Testis (tissue), 5 donors: ENCODE measurements at places on chromosomes 5 and 9.

GRCh38 chr5:149930043-149930748 lies 14.4 kb downstream of the PDE6A start:
- H3K27ac ChIP-seq: peak overlapping the region; percentile 57
- no peak overlapping the region for H3K4me3 ChIP-seq
- no peaks in the 10 kb centered on the region for H3K36me3 ChIP-seq
- DNase-seq: peak; percentile 30
- no peaks in the 10 kb centered on the region for H3K27me3 ChIP-seq

GRCh38 chr5:8825139-8825757 lies 720.6 kb downstream of the SEMA5A start:
- no peak overlapping the region for H3K27ac ChIP-seq
- no peak overlapping the region for H3K4me3 ChIP-seq
- H3K36me3 ChIP-seq: no peaks in the 10 kb centered on the region
- no peaks in the 10 kb centered on the region for H3K27me3 ChIP-seq

- no peak overlapping the region for H3K27ac ChIP-seq
- H3K36me3 ChIP-seq: no peaks in the 10 kb centered on the region
These were observed 167.1 kb upstream of the PPP1R2B start for GRCh38 chr5:156682971-156683370.

DNA sequence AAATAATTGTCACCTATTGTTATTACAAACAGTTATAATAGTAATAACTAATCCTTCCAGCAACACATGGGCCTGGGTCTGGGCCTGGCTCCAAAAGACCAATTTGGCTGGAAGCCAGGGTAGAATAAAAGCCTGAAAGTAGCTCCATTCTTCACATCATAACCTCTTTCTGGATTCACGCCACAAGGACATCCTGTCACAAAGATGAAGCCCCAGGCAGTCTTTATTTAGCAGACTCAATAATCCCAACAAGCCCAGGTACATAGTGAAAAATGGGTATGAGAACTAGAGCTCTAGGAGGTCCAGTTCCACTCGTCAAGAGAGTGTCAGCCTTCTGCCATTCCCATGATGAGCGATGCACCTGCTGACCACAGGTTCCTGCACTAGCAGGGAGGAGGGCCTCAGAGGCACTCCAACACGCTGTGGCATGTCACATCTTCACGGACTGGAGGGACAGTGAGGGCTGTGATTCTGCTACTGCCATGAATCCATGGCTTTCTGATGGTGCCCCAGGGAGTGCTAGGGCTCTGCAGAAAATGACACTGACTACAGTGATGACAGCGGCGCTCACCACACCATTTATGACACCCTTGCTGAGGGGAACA lies 124.9 kb downstream of the SPOCK1 start:
- H3K27me3 ChIP-seq: no peaks in the 10 kb centered on the region
- H3K4me1 ChIP-seq: peaks cover 4% of the 10 kb centered on the region
- H3K36me3 ChIP-seq: no peaks in the 10 kb centered on the region
- no peak overlapping the region for H3K4me3 ChIP-seq

GRCh38 chr9:14198841-14199455 lies 115.0 kb downstream of the NFIB start:
- no peaks in the 10 kb centered on the region for H3K27me3 ChIP-seq
- DNase-seq: peak; percentile 73
- H3K4me3 ChIP-seq: no peak overlapping the region
- H3K4me1 ChIP-seq: peaks cover 3% of the 10 kb centered on the region
- H3K27ac ChIP-seq: no peak overlapping the region
- no peaks in the 10 kb centered on the region for H3K36me3 ChIP-seq

GRCh38 chr9:126521976-126522590 lies 91.6 kb upstream of the LMX1B start:
- no peaks in the 10 kb centered on the region for H3K4me1 ChIP-seq
- H3K36me3 ChIP-seq: no peaks in the 10 kb centered on the region
- no peak for DNase-seq
- no peaks in the 10 kb centered on the region for H3K27me3 ChIP-seq
- H3K27ac ChIP-seq: no peak overlapping the region

DNA sequence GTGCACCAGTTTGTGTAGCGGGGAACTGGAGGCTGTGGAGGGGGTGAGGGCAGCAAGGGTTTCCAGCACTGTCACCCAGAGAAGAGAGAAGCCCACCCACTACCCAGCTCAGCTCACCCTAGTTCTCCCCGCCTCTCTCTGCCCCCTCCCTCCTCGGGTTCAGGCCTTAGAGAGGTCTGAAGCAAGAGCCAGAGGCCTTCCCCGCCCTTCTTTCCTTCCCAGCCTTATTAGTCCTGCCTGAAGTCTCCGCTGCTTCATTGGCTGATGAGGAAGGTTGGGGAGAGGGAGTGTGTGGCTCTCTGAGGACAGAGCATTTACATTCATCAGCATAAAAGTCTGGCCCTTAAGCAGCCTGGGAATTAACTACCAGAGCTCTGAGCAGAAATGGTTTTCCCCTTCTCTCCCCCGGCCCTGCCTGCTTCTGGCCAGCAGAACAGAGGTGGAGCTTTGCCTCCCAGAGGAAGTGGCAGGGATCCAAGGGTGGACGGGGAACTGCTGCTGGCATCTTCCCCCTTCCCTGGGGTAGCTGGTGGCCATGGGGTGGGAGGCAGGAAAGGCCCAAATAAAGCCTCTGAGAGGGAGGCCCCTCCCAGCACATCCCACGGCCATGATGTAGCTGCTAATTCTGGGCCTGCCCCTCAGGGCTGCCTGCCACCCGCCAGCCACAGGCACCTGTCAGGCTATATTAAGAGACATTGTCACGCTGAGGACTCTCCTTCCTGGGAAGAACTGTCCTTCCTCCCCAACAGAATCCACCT lies 4.1 kb downstream of the DNAJB5 start:
- peak; percentile 72 for DNase-seq
- H3K36me3 ChIP-seq: no peaks in the 10 kb centered on the region
- no peak overlapping the region for H3K4me3 ChIP-seq
- peak overlapping the region; percentile 83 for H3K27ac ChIP-seq

DNA sequence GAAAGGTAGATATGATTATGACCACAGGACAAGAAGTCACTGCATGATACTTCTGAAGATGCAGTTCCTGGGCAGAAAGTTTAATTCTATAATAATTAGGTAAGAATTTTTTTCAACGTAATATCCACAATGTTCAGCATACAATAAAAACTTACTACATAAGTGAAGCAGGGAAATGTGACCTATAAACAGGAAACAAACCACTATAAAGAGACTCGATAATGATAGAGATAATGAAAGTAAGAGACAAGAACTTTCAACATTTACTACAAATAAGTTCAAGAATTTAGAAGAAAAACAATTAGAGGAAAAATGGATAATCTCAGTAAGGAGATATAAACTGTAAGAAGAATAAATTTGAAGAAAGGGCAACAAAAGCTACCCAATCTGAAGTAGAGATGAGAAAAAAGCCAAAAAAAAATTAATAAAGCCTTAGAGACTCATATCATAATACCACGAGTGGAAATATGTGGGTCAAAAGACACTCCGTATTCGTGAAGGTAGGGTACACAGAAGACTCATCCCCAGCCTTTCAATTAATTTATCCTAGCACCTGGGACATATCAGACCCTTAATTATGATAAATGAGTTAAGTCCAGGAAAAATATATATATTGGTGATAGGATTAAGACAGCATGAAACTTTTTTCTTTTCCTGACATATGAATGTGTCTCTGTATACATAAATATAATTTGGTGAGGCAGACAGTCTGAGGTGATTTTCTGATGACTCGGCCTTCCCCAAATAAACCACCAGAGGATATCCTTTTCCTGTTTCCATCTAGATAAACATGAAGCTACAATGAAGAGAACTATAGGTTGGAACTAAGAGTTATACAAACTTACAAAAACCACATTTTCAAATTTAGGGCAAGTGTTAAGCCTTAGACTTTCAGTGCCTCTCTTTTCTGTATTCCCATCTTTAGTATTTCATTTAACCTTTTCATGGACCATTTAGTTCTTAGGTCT lies 120.4 kb downstream of the RAPGEF6 start:
- H3K4me1 ChIP-seq: no peaks in the 10 kb centered on the region
- no peak overlapping the region for H3K4me3 ChIP-seq
- no peaks in the 10 kb centered on the region for H3K27me3 ChIP-seq
- no peak overlapping the region for H3K27ac ChIP-seq

- no peaks in the 10 kb centered on the region for H3K36me3 ChIP-seq
- H3K27ac ChIP-seq: no peak overlapping the region
- H3K4me1 ChIP-seq: peaks cover 3% of the 10 kb centered on the region
- H3K4me3 ChIP-seq: no peak overlapping the region
- no peaks in the 10 kb centered on the region for H3K27me3 ChIP-seq
These were observed 136.3 kb downstream of the ADAMTS16 start for GRCh38 chr5:5276430-5276829.

DNA sequence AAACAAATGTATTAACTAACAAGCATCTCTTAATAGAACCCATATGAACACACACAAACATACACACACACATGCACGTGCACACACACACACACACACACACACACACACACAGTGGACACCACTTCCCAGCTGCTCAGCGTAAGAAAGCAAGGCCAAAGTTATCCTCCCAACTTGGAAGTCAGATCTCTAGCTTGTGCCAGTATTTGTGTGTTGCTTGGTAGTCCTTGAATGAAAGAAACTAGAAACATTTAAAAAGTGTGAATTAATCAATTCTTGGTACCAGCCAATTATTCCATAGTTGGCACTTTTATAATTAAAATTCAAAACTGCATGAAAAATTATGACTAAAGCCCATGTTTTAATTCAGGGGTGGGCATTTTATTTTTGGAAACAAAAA lies 178.1 kb downstream of the TMEM161B start:
- H3K4me1 ChIP-seq: no peaks in the 10 kb centered on the region
- no peak overlapping the region for H3K27ac ChIP-seq
- no peaks in the 10 kb centered on the region for H3K27me3 ChIP-seq
- H3K4me3 ChIP-seq: no peak overlapping the region

DNA sequence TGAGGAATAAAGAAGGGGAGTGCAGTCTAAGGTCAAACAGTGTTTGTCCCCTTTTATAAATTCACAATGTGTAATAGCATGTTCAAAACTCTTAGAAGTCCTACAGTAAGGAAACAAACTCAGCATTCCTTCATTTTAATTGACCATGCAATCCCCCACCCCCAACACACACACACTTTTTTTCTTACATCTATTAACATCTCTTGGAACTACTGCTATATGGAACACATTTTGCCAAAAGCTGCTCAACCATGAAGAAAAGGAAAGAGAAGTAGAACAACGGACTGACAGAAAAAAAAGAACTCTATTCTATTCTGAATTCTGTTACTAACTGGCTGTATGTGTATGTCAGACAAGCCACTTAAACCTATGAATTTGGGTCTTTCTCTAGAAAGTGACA lies 2.8 kb upstream of the CTNNAL1 start:
- no peaks in the 10 kb centered on the region for H3K27me3 ChIP-seq
- H3K36me3 ChIP-seq: no peaks in the 10 kb centered on the region
- no peak overlapping the region for H3K4me3 ChIP-seq
- DNase-seq: no peak
- H3K4me1 ChIP-seq: peaks cover 4% of the 10 kb centered on the region

- no peaks in the 10 kb centered on the region for H3K27me3 ChIP-seq
- DNase-seq: no peak
- H3K27ac ChIP-seq: no peak overlapping the region
- H3K4me1 ChIP-seq: peaks cover 2% of the 10 kb centered on the region
- no peak overlapping the region for H3K4me3 ChIP-seq
These were observed 108.6 kb upstream of the RAI14 start for GRCh38 chr5:34547300-34548085.

DNA sequence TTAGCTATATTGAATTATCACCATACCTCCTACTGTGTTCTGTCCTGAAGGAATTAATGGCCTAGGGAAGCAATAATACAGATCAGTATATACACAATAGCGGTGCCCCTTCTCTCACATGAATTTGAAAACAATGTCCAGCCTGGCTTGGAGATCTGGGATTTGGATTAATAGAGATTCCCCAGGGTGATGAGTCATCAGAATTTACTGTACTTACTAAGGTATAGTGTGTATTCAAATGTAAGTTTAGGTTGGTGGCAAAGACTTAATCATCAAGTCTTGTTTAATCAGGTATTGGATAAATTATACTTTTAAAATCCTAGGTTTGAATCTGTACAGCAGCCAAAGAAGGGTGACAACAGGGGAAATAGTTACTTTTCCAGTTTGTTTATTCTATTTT lies 121.5 kb downstream of the FEM1C start:
- H3K36me3 ChIP-seq: no peaks in the 10 kb centered on the region
- no peaks in the 10 kb centered on the region for H3K27me3 ChIP-seq
- no peaks in the 10 kb centered on the region for H3K4me1 ChIP-seq
- H3K27ac ChIP-seq: no peak overlapping the region

DNA sequence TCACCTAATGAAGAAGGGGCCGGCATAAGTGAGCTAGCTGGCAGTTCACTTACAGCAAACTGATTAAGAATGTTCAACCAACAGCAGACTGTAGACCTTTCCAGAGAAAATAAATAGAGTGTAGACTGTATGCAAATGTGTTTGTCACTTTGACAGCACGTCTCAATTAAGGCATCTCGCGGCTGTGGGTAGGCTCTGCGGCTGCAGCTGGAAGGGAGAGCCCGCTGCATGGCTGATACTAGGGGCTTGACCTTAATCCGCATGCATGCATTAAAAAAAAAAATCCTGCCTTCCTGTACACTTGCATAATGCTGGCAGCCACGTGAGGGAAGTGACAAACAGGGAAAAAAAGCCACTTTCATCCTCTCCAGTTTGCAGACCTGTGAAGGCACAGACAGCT lies 82.3 kb downstream of the CRB2 start:
- H3K36me3 ChIP-seq: no peaks in the 10 kb centered on the region
- H3K27me3 ChIP-seq: no peaks in the 10 kb centered on the region
- no peak overlapping the region for H3K27ac ChIP-seq
- no peak for DNase-seq

DNA sequence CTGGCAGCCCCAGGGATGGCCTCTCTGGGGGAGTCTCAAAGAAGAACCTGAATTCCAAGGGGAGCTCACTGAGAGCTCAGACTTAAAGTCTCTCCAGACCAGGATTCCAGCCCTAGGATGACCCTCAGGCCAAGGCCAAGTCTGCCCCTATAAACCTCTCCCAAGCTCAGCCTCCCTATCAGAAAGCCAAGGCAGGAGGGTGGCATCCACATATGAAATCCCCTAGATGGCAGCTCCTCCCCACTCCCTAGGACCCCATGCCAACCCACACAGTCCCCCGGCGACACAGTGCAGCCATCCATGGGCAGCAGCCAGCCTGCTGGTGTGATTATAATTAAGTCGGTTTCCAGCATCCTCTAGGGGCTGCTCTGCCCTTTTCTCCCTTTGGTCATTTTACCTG lies 269.9 kb downstream of the CDK5RAP2 start:
- no peaks in the 10 kb centered on the region for H3K36me3 ChIP-seq
- no peaks in the 10 kb centered on the region for H3K27me3 ChIP-seq
- no peaks in the 10 kb centered on the region for H3K4me1 ChIP-seq
- DNase-seq: no peak
- no peak overlapping the region for H3K4me3 ChIP-seq

DNA sequence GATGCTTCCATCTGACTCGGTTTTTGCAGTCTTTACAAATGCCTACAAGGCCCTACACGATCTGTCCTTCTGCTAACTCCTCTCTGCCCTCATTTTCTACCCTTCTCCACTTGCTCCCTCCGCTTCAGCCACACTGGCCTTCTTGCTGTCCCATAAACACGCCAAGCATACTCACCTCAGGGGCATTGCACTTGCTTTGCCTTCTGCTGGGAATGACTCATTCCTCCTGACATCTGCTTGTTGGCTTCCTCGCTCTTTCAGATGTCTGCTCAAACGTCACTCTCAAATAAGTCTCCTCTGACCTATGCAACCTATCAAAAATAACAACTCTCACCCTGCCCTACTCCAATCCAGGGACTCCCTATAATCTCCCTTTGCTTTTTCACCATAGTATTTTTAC lies 28.2 kb downstream of the CDC25C start:
- H3K36me3 ChIP-seq: no peaks in the 10 kb centered on the region
- DNase-seq: no peak
- H3K27ac ChIP-seq: no peak overlapping the region
- no peaks in the 10 kb centered on the region for H3K27me3 ChIP-seq
- H3K4me1 ChIP-seq: no peaks in the 10 kb centered on the region
